ENCODE measurements at places on chromosomes 2 and 18.

DNA sequence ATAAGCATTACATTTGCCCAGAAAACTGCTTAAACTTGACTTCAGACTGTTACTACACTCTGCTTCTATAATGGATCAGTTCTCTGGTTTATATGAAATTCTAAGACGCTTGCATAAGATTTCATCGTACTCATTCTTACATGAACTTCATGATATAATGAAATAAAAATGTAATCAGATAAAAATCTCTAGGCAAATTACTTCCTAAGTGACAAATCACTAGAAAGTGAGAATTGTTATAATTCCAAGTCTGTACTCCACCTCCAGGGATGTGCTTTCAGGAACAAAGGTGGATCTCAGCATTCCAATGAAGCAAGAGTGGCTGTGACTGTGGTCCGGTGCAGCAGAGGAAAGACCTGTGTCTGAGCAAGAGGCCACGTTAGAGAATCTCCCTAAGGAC, 226.2 kb downstream of the PIEZO2 start:
- no peak for DNase-seq

DNA sequence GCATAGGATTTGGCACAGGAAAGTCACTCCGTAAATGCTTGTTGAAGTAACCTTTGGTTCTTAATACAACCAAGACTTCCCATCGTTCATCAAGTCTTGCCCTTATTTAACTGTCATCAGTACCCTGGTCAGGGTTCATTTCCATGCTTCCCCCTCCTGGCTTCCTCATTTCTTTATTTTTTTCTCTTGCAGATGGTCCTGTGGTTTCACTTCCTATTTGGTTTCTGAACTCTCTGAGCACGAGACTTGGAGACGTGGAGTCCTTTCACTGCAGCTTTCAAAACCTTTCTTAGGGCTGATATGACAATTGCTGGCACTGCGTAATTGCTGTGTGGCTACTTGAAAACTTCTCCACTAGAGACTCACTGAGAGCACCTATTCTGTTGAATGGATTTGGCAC, 59.9 kb upstream of the PID1 start:
- no peak for DNase-seq

- DNase-seq, result no peak
These were observed 95.1 kb downstream of the ZFP36L2 start for GRCh38 chr2:43131051-43131889.

DNA sequence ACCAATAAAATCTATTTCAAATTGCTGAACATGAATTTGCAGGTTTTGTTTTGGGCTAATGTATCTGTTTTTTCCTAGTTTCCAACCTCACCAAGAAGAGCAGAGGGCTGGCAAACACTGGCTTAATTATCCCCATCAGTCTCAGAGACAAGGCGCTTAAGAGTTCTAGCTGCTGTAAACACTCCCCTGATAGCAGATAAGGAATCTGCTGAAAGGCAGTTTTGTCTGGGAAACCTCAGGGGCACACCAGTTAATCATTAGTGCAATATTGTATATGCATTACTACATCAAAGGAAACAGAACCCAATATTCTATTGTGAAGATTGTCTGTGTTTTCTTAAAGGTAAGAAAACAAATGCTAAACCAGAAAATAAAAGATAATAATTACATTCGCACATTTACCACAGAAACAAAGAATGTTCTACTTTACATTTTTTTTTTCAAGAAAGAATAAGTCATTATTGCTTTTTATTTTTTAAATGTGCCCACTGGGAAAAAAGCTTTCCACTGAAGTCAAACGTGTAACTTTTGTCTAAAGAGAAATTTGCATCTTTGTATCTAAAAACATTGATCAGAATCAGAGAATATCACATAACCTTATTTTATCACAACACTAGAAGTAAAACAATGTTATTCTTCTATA, 179.1 kb downstream of the ERBB4 start:
- no peak for DNase-seq

- no peak for DNase-seq
These were observed 58.3 kb downstream of the COL6A3 start for GRCh38 chr2:237355701-237356100.

- no peak for DNase-seq
These were observed 87.2 kb downstream of the SMAD7 start for GRCh38 chr18:48863432-48864065.

DNA sequence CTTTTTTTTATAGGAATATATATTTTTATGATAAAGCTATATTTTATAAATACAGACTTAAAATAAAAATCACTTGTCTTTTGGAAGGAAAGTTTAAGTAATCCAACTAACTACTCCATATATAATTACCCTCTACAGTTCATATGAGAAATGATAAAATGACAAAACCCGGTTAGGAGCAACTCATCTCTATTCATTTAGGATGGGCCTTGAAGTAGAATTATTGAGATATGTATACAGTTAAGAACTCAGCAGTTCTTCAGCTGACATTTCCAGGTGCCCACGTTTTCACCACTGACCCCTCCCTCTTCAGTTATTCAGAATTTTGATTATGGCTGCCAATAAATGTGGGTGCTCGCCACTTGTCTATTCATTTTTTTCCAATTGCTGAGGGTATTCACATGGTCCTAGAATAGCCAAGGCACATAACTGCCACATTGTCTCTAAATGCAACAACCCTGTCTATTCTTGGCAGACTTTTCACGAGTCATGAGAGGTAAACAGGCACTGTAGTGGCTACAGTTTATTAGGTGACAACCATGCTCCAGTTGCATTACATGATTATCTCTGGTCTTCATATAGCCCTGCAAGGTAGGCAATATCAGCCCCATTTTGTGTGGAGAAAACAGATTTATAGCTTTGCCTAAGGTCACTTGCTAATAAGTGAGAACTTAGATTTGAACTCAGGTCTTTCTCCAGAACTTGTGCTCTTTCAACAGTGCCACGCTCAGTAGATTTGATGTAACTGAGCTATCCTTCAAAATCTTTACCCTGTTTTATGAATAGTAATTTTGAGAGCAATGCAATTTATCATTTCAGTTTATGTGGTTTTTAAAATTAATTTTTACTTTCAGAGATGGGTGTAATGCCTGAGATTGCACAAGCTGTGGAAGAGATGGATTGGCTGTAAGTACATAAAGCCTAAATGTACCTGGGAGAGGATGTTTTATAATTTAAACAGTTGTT, 2.9 kb downstream of the DDX1 start:
- no peak for DNase-seq

GRCh38 chr18:3869848-3870247, 419.9 kb downstream of the TGIF1 start:
- no peak for DNase-seq

GRCh38 chr2:233976087-233976486, 58.9 kb downstream of the TRPM8 start:
- DNase-seq, result no peak

- no peak for DNase-seq
These were observed 1233.5 kb upstream of the NXPH2 start for GRCh38 chr2:140013545-140014203.

- no peak for DNase-seq
These were observed 54.7 kb downstream of the DTNB start for GRCh38 chr2:25618676-25619075.

DNA sequence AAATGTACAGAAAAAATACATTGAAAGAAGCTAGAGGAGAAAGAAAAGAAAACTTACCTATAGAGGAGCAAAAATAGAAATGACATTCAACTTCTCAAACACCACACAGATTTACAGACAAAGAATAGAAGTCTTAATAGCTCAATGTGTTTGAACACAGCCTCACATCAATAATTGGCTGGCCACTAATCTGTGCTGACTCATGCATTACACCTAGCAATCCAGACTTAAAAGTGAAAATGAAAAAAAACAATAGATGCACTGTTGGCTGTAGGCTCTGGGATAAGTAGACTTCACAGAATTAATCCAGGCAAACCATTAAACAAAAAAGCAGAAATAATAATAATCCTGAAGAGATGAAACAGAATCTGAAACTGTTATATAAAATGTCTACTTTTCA, 961.3 kb upstream of the CELF4 start:
- no peak for DNase-seq

DNA sequence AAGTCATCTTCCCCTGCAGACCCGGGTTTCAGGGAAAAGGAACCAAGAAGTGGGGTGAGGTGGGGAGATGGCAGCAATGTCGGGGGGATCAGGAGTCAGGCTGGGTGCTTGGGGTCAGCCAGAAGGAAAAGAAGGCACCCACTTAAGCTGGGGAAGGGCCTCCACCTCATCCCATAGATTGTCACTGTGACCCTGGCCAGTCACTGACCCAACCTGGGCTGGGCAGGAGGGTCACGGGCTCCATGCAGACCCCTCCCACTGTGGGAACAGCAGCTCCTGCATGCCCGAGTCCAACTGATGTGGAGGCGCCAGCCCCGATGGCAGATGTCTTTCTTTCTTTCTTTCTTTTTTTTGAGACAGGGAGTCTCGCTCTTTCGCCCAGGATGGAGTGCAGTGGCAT, 53.6 kb upstream of the HAAO start:
- DNase-seq, result no peak

- DNase-seq, result no peak
These were observed 222.3 kb downstream of the MYT1L start for GRCh38 chr2:2108756-2109155.

- no peak for DNase-seq
These were observed 528.8 kb downstream of the CPS1 start for GRCh38 chr2:211085056-211085680.

- no peak for DNase-seq
These were observed 161.7 kb downstream of the RND3 start for GRCh38 chr2:150325656-150326314.

- no peak for DNase-seq
These were observed 257.4 kb upstream of the RBMS1 start for GRCh38 chr2:160751021-160751420.

All from GM12891 (cell line).